H9 (cell line): ENCODE measurements at places on chromosomes 5 and 9. TPM values are rescaled to one million over a fixed set of nuclear protein-coding genes. Genes with fewer than 3 reads are reported as not detected.

GRCh38 chr9:12775679-12776512 lies 1.1 kb downstream of the LURAP1L start:
- DNase-seq, result peak; percentile 88

Gene KLHL9
- 17.4 and 18.2 TPM in 2 replicates for total RNA-seq

Gene KIAA0825
- total RNA-seq, result 1.8 and 1.9 TPM in 2 replicates

Gene RASEF
- total RNA-seq, result 1.9 and 2.2 TPM in 2 replicates

Gene CD14
- total RNA-seq, result 0.13 TPM in 1 of 2 replicates, not detected in the other

Gene NRG2
- 0.13 TPM in 1 of 2 replicates, not detected in the other for total RNA-seq
